Fibroblast of mammary gland (primary cell): ENCODE measurements at places on chromosomes 6 and 20.
A peak's percentile ranks its signal among the peaks of the same experiment; 100 is the strongest.

DNA sequence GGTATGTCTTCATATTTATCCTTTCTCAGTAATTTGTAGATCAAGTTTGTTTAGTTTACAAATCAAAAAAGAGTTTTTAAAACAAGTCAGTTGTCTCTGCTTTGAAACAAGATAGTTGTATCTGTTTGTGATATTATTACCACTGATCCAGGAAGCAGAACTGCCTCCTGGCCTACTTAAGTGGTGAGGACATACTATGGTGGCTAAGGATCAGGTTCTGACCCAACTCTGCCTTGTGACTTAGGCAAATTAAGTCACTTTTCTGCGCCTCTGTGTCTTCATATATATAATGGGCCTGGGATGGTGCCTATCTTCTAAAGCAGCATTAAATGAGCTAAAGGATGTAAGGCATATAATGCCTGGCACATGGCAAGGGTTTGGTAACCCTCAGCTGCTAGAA is 8.7 kb downstream of the ANKS1A start:
- DNase-seq, result no peak

DNA sequence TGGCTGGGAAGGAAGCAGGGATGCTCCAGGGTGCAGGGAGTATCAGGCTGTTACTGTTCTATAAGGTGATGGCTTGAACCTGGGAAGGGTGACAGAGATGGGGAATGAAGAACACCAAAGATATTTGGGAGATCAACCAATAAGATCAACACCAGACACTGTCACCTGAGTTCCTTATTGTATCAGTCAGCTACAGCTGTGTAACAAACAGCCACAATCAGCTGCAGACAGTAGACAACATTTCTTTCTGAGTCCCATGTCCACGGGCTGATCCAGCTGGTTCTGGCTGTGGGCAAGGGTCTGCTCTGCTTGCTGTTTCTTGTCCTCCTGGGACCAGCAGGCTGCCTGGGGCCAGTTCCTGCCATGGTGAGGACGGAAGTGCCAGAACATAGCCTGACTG is 31.3 kb upstream of the SLCO4A1 start:
- no peak for DNase-seq

GRCh38 chr20:48828734-48829460 is 1.1 kb upstream of the PREX1 start:
- DNase-seq, result no peak

DNA sequence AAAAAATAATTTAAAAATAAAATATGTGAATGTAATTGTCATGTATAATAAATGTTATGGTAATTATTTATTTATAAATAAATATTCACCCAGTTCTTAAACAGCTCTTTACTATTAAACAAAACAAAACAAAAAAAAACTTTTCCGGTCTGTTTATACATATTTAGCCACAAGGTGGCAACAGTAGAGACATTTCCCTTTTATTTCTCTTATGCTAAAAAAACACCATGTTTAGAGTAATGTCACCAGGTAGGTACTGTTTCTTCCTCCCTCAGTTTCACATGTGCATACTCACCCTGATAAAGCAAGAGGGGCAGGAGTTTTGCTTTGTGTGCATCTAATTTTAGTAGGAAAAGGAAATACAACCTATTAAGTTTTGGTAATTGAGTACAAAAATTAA is 610.4 kb upstream of the IMPG1 start:
- DNase-seq, result peak; percentile 23

DNA sequence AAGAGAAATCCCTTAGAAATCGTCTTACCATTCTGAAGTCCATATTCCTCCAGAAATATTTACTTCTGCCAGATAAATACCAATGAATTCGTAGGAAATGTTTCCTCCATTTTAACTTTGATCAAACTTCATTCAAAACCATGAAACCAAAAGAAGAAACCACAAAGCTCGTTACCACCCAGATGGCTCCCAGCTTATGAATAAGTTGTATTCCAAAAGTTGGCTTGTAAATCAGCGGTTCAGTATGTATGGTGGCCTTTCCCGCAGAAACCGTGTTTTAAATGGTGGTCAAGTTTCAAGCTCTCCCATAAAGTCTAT is 73.6 kb upstream of the RIPOR2 start:
- no peak for DNase-seq

DNA sequence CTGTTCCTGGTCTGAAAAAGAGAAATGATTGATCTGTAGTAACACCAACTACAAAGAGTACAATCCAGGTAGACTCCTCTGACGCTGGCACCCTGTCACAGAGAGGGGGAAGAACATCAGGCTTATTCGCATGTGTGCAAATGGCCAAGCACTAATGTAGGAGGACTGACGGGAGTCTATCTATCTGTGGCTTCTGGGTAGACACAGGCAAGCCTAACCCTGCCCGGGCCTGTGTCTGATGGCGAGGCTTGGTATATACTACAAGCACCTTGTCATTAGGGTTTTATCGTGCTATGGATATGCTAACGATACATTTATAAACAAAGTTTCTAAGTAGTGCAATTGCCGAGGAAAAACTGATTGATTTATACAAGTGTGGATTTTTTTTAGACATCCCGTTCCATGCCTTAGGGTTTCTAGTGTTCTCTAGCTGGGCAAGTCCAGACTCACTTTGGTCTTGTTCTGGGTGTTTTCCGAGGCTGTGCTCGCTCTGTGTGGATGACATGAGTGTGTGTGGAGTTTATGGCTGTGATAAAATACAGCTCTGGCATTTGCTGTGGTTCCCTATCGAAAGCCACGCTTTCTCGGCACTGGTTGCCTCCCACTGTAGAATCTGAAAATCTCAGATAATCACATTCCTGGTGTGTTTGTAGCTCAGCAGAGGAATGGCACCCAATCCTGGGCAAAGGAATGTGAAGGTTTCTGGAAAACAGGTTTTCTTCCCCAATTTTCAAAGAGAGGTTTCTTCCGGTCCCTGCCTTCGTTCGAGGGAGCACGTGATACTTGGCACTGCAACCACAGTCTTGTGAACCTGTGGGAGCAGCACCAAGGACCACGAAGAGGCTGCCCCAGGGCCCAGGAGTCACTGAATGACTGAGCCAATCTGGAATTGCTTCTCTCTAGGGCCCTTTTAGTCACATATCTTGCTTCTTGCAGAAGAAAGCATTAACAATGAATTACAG is 67.5 kb upstream of the EDN1 start:
- DNase-seq, result no peak

DNA sequence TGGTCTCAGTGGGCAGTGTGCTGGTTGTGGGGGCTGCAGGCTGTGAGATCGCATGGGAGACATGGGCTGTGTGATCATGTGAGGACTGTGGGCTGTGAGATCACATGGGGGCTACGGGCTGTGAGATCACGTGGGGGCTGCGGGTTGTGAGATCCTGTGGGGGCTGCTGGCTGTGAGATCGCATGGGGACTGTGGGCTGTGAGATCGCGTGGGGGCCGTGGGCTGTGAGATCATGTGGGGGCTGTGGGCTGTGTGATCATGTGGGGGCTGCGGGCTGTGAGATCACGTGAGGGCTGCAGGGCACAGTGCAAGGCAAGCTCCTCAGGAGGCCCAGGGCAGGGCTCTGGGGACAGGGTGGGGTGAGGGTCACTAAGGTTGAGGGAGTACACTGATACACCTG is 140.5 kb upstream of the CST7 start:
- no peak for DNase-seq

DNA sequence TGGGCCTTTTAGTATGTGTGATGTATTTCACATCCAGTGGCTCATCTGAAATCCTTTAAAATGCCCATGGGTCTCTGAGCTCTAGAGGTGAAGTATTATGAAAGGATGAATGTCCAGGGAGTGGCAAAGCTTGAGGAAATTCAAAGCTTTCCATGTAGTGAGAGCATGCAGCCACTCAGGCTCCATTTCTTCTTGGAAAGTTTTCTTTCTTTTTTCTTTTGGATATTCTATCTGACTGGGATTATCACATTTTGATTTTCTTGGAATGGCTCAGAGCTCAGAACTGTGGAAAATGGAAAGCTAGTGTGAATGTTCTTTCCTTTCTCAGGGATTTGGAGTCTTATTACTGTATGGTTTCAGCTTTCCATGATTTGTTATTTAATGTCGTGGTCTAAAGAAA is 397.4 kb downstream of the CD109 start:
- DNase-seq, result no peak

DNA sequence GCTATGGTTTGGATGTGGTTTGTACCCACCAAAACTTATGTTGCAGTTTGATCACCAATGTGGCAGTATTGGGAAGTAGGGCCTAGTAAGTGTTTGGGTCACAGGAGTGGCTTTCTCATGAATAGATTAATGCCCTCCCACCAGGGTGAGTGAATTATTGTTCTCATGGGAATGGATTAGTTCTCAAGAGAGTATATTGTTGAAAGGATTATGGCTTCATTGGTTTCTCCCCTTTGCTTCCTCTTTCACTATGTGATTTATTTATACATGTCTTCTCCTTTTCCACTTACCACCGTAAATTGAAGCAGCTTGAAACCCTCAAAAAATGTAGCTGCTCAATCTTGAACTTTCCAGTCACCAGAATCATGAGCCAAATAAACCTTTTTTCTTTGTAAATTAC is 10.8 kb downstream of the UFL1 start:
- peak; percentile 8 for DNase-seq

GRCh38 chr6:49003348-49003747 is 459.7 kb downstream of the MMUT start:
- DNase-seq, result no peak

DNA sequence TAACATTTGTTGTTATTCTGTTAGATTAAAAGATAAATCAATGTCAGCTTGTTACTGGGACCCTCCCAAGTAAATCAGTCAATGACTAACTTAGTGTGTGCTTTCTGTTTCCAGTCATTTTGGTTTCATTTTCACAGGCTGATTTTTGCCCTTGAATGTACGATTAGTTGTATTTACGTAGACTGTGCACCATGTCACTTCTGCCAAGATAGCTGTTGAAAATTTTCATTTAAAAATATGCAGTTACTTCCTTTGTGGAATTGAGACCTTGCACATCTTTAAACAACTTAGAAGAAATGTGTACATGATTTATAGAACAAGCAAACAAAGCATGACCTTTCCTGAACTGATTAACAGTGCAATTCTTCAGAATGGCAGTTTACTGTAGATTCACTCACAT is 944.8 kb upstream of the CITED2 start:
- DNase-seq, result peak; percentile 55

GRCh38 chr6:18047406-18047805 is 60.0 kb upstream of the KIF13A start:
- peak; percentile 67 for DNase-seq

DNA sequence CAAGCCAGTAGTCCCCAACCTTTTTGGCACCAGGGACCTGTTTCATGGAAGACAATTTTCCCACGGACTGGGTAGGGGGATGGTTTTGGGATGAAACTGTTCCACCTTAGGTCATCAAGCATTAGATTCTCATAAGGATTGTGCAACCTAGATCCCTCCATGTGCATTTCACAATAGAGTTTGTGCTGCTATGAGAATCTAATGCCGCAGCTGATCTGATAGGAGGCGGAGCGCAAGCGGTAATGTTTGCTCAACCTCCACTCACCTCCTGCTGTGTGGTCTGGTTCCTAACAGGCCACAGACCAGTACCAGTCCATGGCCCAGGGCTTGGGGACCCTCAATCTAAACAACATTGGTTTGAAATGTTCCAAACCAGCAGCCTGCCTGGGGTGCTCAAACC is 137.0 kb upstream of the STXBP5 start:
- peak; percentile 56 for DNase-seq

DNA sequence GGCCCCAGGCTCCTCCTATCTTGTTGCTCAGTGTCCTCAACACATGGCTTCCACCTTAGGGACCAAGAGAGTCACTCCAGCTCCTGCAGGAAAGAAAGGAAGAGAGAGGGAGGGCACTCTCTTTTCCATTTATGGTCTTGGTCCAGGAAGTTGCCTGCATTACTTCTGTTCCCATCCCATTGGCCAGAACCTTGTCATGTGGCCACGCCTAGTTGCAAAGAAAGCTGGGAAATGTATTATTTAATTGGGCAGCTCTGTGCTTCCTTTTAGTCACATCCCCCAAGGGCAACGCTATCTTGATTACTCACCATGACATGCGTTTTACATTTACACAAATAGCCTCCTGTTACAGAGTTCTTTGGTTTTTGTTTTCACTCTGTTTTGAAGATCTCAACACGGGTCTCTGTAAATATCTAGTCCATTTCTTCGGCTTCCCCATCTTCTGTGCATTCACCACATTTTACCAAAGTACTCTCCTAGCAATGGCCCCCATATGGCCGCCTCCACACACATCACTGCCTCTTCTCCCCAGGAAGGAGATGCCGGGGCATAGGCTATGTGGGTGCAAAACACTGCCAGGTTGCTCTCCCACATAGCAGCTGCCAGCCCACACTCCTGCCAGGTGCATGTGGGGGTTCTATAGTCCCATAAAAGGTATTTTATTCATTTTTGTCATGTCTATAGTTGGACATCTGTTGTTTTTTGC is 35.7 kb upstream of the ZMYND8 start:
- DNase-seq, result peak; percentile 98

GRCh38 chr6:113805173-113805790 is 51.9 kb upstream of the MARCKS start:
- no peak for DNase-seq

DNA sequence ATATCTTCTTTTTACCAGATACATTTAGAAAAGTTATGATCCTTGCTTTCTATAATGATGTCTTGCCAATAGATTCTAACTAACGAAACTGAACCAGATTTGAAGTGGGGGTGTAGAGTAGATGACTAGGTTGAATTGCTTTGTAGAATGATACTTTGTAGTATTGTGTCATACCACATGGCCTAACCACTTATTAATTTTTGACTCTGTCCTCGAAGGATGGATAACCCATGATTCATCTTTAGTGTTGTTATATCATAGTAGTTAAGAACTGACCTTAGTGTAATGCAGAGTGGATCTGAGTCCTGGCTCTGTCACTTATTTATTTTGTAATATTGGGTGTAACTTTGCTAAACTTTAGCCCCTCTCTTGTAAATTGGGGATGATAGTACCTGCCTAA is 4.5 kb downstream of the PHF3 start:
- DNase-seq, result peak; percentile 91

- no peak for DNase-seq
Observed at GRCh38 chr6:167119670-167120582, 3.0 kb upstream of the CCR6 start.

DNA sequence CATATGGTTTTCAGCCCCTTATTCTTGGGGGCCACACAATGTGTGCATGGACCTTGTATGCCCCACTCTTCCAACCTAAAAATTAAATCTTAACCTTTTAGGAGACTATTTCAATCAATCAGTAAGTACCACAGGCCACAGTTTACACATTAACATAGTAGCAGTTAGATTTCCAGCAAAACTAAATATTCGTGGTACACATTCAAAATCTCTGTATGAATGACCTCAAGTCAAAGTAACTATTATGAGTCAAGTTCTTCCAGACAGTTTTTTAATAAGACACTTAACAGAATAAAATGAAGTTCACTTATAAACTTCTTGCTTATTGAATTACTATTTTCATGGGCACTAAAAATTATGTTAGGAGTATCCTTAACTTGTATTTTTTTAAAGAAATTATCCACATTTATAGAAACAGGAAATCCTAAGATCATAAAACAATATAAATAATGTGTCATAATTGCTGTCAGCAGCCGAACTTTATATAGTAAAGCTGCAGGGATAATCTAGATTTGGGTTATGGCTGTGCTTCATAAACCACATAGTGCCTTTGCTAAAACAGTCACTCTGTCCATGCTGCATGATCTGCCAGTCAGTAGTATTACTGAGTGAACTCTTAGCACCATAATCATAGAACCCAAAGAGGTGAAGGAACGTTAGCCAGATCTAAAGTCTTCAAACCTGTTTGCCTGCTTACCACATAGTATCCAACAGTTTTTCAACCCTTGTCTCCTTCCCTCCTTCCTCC is 21.7 kb downstream of the SEC63 start:
- no peak for DNase-seq
